Stimulated activated CD8-positive, alpha-beta memory T cell treated with anti-CD3 and anti-CD28 coated beads, Interleukin-4, amount 100 ng/mL, for 1 hour (primary cell): ENCODE measurements at places on chromosomes 4 and X.

DNA sequence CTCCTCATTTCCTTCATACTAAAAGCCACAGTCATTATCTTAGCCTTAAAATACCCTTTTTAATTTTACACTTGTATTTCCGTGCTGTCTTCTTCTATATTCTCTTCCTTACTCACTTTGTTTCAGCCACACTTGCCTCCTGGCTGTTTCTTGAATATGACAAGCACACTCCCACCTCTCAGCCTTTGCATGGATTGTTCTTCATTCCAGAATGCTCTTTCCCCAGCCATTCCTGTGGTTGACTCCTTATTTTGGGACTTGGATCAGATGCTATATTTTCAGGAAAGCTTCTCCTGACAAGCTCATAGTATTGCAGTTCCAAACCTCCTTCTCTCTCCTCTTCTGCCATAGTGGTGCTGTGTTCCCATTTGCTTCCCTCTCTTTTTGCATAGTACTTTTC, 291.3 kb downstream of the PDHA2 start:
- DNase-seq: no peak

- DNase-seq: no peak
Measured at GRCh38 chr4:73674451-73674919, 54.2 kb upstream of the RASSF6 start.

- no peak for DNase-seq
Measured at GRCh38 chr4:139243448-139244365, 36.3 kb downstream of the MGARP start.

- DNase-seq: no peak
Measured at GRCh38 chrX:97587171-97587570, 703.5 kb downstream of the RPA4 start.

GRCh38 chrX:98379134-98379533, 1495.4 kb downstream of the RPA4 start:
- DNase-seq: no peak

- no peak for DNase-seq
Measured at GRCh38 chr4:36990128-36990872, 254.2 kb upstream of the NWD2 start.

- DNase-seq: no peak
Measured at GRCh38 chrX:134760650-134761049, 102.4 kb upstream of the PLAC1 start.

- no peak for DNase-seq
Measured at GRCh38 chr4:139212900-139213299, 35.9 kb upstream of the ELF2 start.

DNA sequence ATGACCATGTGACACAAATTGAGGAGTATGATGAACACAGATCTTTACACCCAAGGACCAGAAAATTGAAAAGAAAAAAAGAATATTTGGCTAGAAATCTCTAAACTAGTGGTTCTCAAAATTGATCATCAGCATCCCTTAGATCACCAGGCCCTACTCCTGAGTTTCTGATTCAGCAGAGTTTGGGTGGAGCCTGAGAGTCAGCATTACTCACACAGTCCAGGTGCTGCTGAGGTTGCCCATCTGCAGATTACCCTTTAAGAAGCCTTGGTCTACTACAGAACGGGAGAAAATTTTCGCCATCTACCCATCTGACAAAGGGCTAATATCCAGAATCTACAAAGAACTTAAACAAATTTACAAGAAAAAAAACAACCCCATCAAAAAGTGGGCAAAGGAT, 182.8 kb downstream of the MOSPD2 start:
- DNase-seq: no peak

DNA sequence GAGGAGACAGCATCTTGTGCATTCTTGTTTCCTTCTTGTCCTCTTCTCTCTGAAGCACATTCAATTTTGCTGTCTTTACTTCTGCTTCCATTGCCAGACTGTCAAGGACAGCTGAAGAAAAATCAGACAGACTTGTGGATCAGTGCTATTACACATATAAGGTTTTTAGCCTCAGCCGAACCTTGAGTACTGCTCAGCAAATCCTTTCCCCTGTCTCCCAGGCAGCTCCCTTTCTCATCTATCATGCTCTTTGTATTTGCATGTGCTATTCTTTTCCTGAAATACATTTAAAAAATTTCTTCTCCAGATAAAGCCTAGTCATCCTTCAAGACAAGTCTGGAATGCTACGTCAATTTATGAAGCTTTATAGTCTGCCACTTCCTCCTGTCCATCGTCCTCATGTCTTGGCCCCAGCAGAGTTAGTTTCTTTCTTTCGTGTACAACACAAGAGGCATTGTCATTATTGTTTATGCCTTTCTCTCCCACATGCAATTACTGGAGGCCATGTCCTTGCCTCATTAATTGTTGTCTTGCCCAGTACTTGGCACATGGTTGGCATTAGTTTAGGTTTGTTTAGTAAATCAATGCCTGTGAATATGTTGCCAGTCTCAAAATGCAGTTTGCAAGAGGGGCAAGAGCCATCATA, 45.1 kb downstream of the ADGRL3 start:
- no peak for DNase-seq

DNA sequence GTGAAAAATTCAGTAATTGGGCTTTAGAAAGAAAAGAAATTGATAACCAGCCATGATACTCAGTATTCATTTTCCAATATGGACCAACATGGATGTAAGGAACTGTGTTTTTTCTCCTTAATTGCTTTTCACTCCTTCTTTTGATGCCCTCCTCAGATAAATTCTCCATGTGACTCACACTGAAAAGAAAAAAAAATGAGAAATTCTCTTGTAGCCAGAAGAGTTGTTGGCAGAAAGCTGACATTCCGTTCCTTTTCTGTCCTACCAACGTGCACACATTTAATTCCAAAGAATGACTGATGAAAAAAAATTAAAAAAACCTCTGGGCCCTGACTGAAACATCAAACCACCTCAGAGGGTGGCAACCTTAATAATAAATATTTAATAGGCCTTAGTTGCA, 153.1 kb downstream of the AMELX start:
- DNase-seq: no peak

DNA sequence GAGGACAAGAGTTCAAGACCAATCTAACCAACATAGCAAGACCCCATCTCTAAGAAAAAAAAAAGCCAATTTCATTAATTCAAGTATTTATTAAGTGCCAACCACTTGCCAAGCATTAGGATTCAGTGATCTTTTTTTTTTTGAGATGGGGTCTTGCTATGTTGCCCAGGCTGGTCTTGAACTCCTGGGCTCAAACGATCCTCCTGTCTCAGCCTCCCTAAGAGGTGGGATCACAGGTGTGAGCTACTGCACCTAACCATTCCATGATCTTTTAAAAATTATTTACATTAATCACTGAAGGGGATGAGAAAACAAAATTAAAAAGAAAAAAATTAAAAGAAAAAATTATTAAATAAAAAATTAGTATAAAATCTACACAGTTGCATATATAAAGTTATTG, 24.4 kb downstream of the HELQ start:
- DNase-seq: no peak

- DNase-seq: no peak
Measured at GRCh38 chr4:2421928-2422327, 3.2 kb downstream of the CFAP99 start.

GRCh38 chr4:153148791-153149190, 55.5 kb upstream of the TRIM2 start:
- no peak for DNase-seq

GRCh38 chr4:15149839-15150592, 147.7 kb downstream of the CPEB2 start:
- no peak for DNase-seq

DNA sequence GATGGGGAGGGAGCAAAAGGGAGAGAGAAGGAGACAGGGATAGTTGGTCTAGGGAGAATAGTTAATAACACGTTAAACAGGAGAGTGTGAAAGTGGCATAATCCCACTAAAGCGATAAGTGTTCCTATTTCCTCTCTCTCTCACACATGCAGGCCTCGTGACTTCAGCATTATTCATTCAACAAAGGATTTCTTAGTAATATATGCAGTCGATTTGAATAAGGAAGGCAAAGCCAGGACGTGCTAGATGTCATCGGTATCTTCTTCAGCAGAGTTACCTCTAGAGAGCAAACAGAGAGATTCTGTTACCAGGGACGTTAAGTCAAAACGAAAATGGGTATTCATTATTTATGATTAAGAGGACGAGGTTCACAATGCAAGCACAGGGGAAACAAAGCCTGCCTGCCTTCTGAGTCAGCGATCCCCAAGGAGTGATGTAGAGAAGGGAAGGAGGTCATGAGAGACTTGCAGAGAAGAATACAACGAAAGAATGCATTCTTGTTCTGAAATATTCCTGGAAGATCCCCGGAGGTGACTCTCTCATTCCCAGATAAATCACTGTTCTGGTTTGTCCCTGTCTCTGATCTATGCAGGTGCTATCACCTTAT, 1048.4 kb downstream of the NLGN4X start:
- no peak for DNase-seq

DNA sequence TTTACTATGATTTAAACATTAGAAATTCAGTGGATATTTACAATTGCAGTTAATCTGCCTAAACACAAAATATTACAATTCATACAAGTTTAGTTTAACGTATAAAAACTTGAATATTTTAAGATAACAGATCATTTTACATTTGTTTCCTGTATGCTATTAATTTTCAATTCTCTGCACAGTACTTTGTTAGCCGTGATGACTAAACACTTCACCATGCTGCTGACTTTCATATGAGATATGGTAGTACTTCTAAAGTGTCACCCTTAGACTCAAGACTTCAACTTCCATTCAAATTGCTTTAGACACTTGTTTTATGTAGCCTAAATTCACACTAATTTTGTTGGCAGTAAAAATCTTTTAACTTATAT, 1646.4 kb upstream of the ADGRL3 start:
- DNase-seq: no peak

- DNase-seq: no peak
Measured at GRCh38 chr4:145003675-145004074, 94.3 kb downstream of the ANAPC10 start.

DNA sequence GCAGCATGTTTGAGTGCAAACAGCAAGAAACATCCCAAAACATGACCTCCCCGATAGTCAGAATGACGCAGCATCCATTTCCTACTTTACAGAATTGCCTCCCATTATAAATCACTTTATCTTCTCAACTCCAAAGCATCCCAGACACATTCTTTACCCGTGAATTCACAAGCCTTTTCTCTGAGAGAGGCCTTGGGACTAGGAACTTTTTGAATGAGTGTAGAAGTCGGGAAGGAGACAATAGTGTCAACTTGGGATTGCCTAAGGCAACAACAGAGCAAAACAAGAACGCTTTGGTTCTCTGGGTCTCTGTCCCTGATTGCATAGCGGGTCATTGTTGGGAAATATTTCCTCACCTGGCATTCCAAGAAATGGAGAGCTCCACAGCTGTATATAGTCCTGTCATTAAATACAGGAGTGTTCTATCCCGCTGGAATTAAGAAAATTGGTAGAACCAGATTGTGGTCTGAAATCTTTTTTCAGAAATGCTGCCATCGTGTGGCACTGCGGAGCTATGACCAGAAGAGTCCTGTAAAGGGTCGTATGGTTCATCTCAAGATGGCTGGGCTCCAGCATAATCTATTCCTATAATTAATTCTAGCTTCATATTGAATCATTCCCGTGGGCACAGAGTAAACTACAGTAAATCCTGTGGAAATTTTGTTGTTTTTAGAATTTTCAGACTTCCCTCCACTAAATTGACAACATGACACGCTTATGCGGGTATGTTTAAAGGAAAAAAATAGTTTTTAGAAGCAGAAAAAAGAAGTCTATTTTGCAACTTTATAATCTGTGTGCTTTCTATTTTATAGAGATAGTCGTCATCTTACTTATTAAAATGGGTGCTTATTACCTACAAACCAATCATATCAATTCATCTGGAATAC, 2.0 kb upstream of the SPP1 start:
- no peak for DNase-seq

DNA sequence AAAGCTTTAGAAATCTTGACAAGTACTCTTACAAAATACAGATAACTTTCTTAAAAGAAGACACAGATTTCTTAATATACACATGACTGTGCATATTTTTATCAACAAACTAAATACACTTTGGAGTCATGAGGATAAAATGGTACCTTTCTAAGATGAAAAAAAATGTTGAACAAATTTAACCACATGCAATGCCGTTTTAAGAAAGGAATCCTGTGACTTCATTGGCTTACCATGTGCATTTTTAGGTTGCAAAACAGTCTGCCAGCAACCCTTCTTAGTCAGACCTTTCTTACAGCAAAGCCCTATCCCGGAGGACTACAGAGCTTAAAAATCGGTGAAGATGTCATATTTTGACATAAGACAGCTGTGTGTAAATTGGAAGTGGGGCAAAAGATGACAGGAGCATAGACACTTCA, 51.7 kb downstream of the GASK1B start:
- DNase-seq: no peak

- no peak for DNase-seq
Measured at GRCh38 chrX:148620023-148620422, 119.6 kb downstream of the AFF2 start.

DNA sequence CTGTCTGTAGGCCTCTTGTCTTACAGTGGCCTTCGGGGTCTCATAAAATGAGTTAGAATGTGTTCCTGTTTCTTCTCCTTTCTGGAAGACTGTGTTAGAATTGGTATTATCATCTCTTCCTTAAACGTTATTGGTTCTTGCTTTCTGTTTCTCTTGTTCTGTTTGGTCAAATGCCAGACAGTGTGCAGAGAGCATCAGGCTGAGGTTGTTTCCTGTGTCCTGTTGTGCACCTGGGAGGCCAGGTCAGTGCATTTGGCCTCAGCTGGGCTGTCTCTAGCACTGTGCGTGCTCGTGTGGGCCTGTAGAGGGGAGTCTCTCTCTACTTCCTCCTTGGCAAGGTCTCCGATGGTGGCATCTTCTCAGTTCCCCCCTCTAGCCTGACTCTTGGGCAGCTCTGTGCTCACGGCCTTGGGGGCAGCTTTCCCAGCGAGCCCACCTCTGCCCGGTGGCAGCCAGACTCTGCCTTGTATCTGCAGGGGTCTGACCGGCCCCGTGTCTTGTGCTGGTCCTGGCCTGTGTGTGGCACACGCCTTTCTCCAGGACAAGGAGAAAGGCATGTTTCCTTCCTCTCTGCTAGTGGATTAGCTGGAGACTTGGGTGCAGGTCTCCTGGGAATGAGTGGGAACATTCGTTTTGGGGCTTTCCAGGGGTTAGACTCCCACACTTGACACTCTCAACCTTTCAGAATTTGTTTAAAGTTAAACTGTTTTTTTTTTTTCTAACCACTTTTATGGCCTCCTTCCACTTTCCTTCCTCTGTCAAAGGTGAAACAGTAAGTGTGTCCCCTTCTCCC, 62.3 kb downstream of the FAM193A start:
- no peak for DNase-seq

GRCh38 chrX:41066391-41066790, 18.9 kb upstream of the USP9X start:
- no peak for DNase-seq

DNA sequence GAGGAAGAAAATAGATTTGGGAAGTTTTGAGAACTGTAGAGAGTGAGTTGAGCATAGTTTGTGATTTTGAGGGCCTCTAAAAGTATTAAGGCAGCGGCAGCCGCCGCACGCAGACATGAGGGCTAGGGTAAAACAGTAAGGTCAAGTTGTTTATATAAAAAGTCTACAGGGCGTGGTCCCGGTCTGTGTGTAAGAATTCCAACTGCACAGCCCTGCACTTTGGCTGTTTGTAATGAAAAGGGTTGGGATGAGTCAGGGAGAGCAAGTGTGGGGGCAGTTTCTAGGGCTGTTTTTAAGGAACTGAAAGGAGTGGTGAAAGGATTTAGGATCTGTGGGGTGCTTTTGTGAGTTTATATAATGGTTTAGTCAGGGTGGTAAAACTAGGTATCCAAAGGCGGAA, 55.0 kb downstream of the BEX3 start:
- DNase-seq: no peak
